ENCODE measurements at places on chromosomes 13 and 19. TPM values are rescaled to one million over a fixed set of nuclear protein-coding genes. Genes with fewer than 3 reads are reported as not detected.

CAPN12 gene
- 17.4 TPM for polyA plus RNA-seq

LGALS4 gene
- polyA plus RNA-seq = 2.9 TPM

TGFB1 gene
- 32.8 TPM for polyA plus RNA-seq

KCNJ14 gene
- 0.58 TPM for polyA plus RNA-seq

KCNN1 gene
- polyA plus RNA-seq = 4.8 TPM

C1QTNF9B gene
- polyA plus RNA-seq = 0.87 TPM

DNAAF3 gene
- 9.9 TPM for polyA plus RNA-seq

NLRP5 gene
- not detected for polyA plus RNA-seq

PSG2 gene
- polyA plus RNA-seq = not detected

CABP5 gene
- polyA plus RNA-seq = not detected

GRCh38 chr13:110706570-110707372 lies 855 bp upstream of the CARS2 start:
- DNase-seq = no peak

GRCh38 chr13:114046431-114046975 lies 72.6 kb upstream of the C13orf46 start:
- DNase-seq = no peak

- DNase-seq = no peak
Observed at GRCh38 chr13:108283110-108283509, 13.6 kb downstream of the TNFSF13B start.

DNA sequence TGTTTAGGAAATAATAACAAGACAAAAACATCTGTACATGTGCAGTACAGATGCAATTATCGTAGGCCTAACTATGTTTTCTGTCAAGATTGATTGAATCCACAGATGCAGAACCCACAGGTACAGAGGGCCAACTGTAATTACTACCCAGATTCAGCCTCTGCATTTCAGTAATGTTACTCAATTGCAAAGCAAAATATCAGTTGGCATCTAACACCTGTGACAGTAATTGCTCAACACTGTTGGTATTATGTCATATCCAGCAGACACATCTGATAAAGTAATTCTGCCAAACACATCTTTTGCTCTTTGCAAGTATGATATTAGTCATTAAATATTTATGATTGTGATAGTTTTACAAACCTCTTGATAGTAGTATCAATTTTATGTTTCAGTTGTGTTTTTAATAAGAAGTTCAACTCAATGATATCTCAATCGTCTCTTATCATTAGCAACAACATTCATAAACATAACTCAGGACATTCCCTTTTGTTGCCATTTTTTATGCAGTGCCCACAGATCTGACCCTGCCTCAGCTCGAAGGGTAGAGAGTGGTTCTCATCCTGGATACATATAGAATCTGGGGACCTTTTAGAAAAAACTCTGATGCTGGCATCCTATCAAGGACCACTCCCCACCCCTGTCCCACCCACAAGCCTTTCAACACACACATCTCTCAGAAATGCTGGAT lies 104.7 kb downstream of the MYCBP2 start:
- DNase-seq = no peak

DNA sequence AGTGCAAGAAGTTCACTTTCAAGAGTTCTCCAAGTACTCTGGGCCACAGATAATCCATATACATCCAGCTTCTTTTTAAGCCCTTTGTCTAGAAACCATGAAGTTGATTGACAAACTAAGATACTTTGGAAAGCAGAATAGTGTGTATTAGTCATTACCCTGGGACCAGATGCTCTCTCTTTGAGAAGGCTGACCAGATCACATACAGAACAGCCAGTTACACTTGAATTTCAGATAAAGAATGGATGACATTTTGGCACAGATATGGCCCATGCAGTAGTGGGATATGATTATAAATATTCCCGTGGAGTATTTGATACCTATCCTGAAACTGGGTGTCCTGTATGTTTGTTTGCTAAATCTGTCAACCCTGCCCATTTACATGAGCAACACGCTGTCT lies 414.2 kb downstream of the KLF5 start:
- no peak for DNase-seq

DNA sequence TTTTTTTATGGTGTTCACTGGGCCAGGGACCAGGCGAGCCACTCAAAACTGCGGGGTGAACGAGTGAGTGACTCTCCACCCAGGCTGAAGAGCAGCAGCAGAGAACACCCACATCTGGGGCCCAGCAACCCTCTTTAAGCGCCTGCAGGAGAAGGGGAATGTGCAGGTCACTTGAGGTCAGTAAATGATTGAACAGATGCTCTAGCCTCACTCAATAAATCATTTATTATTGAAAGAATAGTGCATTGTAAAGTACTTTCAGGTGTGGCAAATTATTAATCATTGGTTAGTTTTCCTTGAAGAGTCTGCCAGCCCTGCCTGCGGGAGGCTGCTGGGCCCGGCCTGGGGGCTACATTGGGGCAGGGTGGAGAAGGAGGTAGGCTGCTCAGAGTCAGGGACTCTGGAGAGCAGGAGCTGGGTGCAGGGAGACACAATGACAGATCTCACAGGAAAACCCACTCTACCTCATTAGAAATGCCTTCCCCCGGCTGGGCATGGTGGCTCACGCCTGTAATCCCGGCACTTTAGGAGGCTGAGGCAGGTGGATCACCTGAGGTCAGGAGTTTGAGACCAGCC lies 42.5 kb downstream of the ABCC4 start:
- no peak for DNase-seq

- DNase-seq = no peak
Observed at GRCh38 chr13:91644806-91645205, 246.4 kb downstream of the GPC5 start.

- DNase-seq = no peak
Observed at GRCh38 chr19:10815007-10815536, 20.9 kb downstream of the TMED1 start.

DNA sequence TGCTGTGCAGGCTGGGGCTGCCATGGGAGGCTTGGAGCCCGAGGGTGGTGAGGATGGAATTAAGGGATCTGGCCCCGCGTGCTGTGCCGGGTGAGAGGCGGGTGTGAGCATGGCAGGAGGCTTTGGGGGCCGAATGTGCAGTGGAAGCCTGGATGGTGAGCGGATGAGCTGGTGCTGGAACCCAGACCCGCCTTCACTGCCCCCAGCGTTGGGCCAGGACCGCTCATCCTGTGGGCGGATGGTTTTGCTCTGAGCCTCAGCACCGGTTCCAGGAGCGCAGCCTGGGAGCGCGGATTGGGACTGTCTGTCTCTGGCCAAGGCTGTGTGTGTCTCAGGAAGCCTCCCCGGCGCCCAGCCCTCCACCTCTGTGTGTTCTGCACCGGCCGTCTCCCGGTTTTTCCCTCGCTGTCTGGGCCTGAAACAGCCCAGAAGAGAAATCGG lies 16.7 kb downstream of the KDM4B start:
- DNase-seq = no peak

DNA sequence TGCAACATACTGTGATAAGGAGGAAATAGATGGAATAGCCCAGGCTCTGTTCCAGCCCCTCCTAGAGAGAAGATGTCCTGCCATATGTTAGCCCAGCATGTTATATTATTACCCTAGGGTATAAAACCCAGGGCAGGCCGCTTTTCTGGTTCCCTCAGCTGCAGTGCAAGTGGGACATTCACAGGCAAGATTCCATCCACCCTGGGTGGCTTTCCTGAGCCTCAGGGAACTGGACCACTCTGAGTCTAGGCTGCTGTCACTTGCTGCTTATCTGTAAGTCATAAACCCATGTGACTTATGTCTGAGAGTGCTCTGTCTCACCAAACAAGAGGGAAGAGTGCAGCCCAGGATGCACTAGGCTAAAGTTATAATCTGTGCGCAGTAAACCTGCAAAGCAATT lies 413.2 kb downstream of the MZT1 start:
- no peak for DNase-seq

GRCh38 chr19:56217039-56217949 lies 15.2 kb downstream of the ZSCAN5C start:
- peak; percentile 8 for DNase-seq

DNA sequence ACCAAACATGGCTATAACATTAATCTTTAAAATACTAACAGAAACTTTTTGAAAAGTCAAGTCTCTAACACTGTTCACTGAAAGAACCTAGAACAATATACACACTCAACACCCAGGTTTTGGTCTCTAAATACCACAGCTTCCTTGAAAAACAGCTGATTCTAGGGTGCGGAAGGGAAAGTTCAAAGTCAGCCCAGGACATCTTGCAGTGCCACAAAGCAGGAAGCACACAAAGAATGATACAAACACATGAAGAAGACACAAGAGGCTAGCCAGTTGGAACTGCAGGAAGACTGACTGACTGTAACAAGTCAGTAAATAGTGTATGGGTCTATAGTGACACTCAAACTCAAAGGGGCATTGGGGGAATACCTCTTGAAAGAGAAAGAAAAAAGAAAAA lies 4.6 kb downstream of the DEDD2 start:
- DNase-seq = no peak

GRCh38 chr19:7685546-7686445 lies 5.2 kb downstream of the TRAPPC5 start:
- no peak for DNase-seq

GRCh38 chr19:52742516-52742915 lies 7.7 kb upstream of the ZNF611 start:
- no peak for DNase-seq

DNA sequence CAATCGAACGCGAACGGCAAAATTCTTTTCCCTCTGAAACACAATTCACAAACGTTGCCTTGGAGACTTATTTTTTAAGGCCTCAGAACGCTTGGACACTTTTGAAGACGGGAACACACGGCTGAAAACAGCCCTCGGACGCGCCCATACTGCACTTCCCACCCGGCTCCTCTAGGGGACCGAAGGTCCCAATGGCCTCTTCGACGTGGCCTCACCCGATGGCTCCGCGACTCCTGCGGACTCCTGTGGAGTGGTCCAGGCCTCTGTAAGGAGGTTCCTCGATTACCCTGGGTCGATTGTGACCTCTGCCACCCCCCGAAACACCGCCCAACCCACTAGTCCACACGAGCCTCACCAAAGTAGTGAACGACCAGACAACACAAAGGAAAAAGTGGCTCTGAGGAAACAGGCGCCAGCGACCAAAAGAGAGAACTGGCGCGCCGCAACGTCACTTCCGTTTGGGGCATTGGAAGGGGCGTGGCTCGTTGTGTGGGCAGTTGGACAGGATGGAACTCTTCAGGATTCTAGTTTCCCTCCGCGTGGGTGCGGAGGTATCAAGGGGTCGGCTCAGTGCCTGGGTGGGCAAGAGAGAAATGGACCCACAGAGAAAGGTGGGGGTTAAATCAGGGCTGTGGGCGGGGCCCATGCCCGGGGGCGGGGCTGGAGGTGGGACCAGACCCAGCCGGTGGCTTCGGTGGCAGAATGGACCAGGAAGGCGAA lies at the start of gene ZNF560:
Gene ZNF560 (minus strand): TSS at position 434 of the 720 bp plus-strand sequence. CDS start 23,303 bp downstream, outside the sequence.
- DNase-seq = peak; percentile 4

DNA sequence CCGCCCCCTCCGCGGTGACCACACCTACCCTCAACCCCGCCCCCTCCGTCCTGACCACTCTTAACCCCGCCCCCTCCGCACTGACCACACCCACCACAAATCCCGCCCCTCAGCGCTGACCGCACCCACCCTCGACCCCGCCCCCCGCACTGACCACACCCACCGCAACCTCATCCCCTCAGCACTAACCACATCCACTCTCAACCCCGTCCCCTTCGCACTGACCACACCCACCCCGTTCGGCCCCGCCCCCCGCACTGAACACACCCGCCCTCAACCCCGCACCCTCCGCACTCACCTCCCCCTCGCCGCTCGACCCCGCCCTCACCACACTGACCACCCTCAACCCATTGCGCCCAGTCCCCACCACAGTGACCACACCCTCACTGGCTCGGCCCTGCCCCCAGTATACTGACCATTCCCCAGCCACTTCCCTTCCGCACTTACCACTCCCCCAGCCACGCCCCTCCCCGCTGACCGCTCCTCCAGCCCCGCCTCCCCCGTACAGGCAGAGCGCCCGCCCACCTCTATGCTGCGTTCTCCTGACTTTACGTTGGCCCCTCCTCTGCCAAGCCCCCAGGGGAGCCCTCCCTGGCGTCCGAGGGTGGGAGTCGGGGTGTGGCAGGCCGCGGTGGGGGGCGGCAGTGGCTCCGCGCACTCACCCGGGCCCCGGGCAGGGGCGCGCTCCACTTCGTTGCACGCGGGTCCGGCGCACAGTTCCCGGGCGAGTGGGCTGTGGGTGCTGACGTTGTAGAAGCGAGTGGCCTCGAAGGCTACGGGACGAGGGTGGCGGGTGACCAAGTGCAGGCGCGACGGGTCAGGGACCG lies 8.4 kb downstream of the F2RL3 start:
- peak; percentile 78 for DNase-seq

DNA sequence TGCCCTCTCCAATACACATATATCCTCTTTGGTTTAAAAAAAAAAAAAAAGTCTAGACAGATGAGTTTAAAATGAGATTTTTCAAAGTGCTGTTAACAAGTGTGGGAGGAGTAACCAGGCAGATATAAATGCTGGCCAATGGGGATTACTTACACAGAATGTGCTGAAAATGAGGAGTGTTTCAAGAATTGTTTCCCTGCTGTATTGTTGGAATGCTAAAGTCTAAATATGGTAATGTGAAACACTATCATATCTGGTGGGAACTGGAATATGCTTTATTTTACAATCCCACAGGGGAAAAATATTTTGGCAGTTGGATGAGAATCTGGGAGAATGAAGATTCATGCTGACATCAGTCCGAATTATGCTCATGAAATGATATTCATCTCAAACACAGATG lies 250.7 kb downstream of the DCT start:
- no peak for DNase-seq

DNA sequence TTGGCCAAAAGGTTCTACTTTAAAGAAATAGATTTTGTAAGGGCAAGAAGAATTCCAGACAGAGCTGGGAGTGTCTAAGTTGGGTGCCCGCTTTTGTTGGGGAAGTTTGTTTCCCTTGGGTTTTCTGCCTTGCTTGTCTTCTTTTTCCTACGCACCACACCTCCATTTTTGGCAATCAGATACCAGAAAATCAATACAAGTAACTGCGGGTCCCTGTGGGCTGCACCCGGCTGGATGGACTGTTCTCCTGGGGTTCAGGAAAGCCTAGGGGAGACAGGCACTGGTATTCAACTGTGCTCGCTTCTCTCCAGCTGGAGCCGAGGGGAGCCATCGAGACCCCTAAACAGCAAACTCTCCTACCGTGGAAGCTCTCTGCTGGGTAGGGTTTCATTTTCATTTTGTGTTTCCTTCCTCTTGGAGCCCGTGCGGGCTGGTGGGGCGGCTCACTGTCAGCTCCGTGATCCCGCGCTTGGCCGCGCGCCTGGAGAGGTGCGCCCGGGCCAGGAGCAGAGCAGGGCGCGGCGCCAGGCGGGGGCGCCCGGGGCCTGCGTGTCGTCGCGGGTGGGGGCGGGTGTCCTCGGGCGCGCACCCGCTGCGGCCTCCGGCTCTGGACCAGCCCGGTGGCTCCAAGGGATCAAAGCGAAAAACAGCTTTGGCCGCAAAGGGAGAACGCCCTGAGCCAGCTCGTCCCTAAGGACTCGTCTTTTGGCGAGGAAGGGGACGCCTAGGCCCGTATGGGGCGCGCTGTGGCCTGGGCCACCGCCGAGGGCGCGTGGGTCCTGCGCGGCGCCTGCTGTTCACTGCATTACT lies 347.2 kb downstream of the ZNF536 start:
- no peak for DNase-seq

DNA sequence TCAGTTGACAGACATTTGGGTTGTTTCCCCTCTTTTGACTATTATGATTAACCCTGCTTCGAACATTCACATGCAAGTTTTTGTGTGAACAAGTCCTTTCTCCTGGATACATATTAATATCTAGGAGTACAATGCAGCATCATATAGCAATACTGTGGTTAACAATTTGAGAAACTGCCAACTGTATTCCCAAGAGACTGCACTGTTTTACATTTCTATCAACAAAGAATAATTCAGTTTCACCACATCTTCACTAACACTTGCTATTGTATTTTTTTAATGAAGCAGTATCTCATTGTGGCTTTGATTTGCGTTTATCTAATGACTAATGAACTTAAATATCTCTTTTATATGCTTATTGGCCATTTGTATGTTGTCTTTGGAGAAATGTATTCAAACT lies 184.6 kb upstream of the NBEA start:
- DNase-seq = no peak
